ENCODE measurements at places on chromosomes 3 and 15. TPM values are rescaled to one million over a fixed set of nuclear protein-coding genes. Genes with fewer than 3 reads are reported as not detected.

GRCh38 chr15:81097116-81097889, 36.8 kb upstream of the CFAP161 start:
- no peak overlapping the region for H3K27ac ChIP-seq
- H3K4me3 ChIP-seq, result no peak overlapping the region

- peak; percentile 54 for DNase-seq
- H3K27me3 ChIP-seq, result no peaks in the 10 kb centered on the region
These were observed 60.2 kb upstream of the ACP3 start for GRCh38 chr3:132256989-132257388.

GRCh38 chr15:61064651-61065050, 164.5 kb downstream of the RORA start:
- H3K27me3 ChIP-seq, result no peaks in the 10 kb centered on the region
- H3K4me3 ChIP-seq, result no peak overlapping the region
- no peak overlapping the region for H3K27ac ChIP-seq

GRCh38 chr3:63613561-63613960, 38.9 kb upstream of the SNTN start:
- no peaks in the 10 kb centered on the region for H3K4me1 ChIP-seq
- no peak overlapping the region for H3K27ac ChIP-seq
- H3K4me3 ChIP-seq, result no peak overlapping the region
- no peaks in the 10 kb centered on the region for H3K27me3 ChIP-seq
- no peak for DNase-seq

DNA sequence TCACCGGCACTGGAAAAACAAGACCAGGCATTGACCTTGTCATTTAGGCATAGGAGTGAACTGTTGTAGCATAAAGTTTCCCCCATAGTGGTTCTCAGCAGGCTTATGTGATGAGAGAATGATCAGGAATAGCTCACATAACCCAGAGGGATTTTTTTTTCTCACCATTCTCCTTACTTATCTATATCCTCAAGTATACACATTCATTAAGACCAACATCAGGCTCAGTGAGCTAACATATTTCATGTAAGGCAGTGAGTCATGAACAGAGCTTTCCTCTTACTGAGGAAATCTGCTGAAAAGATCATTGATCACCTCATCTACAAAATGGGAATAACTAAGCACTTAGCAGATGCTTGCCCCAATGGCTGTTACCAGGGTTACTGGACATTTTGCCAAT, 396.6 kb upstream of the TMCO5A start:
- no peaks in the 10 kb centered on the region for H3K4me1 ChIP-seq
- H3K4me3 ChIP-seq, result no peak overlapping the region
- H3K27ac ChIP-seq, result no peak overlapping the region
- no peaks in the 10 kb centered on the region for H3K36me3 ChIP-seq
- H3K27me3 ChIP-seq, result no peaks in the 10 kb centered on the region

DNA sequence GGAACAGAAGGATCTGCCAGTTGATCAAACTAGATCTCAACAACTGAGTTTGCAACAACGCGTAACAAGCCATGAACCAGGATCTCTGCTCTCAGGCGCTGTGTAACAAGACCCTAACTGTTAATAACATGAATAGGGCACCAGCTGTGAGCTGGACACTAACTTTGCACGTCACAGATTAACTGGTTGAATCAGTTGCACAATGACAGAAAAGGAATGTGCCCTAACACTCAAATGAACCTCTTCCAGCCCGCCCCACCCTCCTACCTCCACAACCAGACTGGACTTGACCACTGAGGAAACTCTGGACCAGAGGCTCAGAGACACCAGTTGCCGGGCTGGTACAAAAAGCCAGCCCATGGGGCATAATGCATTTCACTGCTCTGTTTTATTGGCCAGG, 34.3 kb downstream of the MCF2L2 start:
- H3K4me3 ChIP-seq, result no peak overlapping the region
- H3K27me3 ChIP-seq, result no peaks in the 10 kb centered on the region
- H3K27ac ChIP-seq, result no peak overlapping the region
- no peak for DNase-seq
- no peaks in the 10 kb centered on the region for H3K36me3 ChIP-seq

DNA sequence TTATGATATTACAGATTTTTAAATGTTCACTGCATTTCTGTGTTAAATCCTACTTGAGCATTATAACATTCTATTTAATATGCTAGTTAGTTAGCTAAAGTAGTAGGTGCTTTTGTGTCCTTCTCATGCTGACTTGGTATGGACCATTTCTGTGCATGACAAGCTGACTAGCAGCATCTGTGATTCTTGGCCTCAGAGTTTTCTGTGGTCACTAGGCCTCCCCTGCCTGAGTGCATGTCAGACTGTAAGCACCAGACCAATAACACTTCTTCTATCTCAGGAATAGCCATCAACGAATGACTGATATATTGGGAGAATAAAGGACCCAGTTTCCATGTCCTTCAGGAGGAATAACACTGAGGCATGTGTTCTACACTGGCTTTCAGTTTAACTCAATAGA, 22.6 kb upstream of the SLC7A14 start:
- no peaks in the 10 kb centered on the region for H3K27me3 ChIP-seq
- H3K4me3 ChIP-seq, result no peak overlapping the region
- no peaks in the 10 kb centered on the region for H3K4me1 ChIP-seq
- H3K36me3 ChIP-seq, result no peaks in the 10 kb centered on the region

DNA sequence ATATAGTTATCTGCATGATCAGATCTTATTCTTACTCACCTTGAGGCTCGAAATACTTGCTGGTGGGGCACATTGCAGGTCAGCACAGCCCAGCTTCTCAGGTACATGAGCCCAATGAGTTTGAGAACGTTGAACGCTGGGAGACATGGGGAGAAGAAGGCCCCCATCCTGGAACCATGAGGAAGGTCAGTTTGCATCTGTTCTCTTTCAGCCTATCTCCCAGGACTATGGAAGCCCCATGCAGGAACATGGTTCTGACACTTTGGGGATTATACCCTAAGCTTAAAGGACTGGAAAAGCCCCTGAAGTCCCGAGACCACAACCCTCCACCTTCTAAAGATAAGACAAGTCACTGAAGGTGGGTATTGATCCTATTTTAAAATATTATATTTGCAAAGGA, 17.4 kb upstream of the STARD5 start:
- H3K36me3 ChIP-seq, result no peaks in the 10 kb centered on the region
- no peak overlapping the region for H3K4me3 ChIP-seq
- DNase-seq, result no peak

- no peak for DNase-seq
- H3K27ac ChIP-seq, result no peak overlapping the region
- H3K4me1 ChIP-seq, result no peaks in the 10 kb centered on the region
- no peak overlapping the region for H3K4me3 ChIP-seq
- no peaks in the 10 kb centered on the region for H3K27me3 ChIP-seq
- H3K36me3 ChIP-seq, result no peaks in the 10 kb centered on the region
These were observed 50.1 kb downstream of the CADPS start for GRCh38 chr3:62824965-62825592.

DNA sequence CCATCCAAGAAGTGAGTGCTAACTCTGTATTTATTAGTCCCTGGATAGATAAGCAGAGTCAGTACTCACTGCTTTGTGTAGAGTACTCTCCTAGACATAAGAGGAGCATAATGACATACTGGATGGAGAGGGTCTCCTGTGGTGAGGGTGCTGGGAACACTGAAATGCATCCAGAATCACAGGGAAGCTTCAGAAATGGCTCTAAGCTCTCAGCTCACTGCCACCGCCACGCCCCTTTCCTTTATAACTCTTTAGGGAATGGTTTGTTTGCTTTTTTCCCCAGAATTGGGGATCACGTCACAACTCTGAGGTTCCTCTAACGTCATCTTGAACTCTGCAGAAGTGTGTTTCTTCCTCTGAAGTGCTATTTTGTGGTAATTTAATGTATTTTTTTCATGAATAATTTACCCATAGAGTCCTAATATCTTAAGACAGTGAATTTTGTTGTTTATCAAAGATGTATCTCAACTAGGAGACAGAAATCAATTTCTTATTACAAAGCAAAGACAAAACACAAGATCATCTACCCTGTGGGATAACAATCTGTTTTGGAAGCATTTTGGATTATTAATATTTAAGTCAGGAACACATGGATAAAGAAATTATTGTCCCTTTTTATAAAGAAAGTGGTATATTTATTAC, 154.6 kb downstream of the PTPRG start:
- no peak overlapping the region for H3K4me3 ChIP-seq
- no peaks in the 10 kb centered on the region for H3K36me3 ChIP-seq
- no peaks in the 10 kb centered on the region for H3K27me3 ChIP-seq

Gene PRSS50
- total RNA-seq, result 6.0 TPM

Gene LTK
- total RNA-seq, result 0.22 TPM

Gene CFAP100
- total RNA-seq, result not detected

Gene TWF2
- total RNA-seq, result 57.3 TPM

Gene MAP1A
- 21.3 TPM for total RNA-seq

Gene MEX3B
- 1.5 TPM for total RNA-seq

Gene WDR72
- 87.7 TPM for total RNA-seq

Gene LRRC31
- not detected for total RNA-seq

Gene CCDC54
- not detected for total RNA-seq

Gene USP4
- total RNA-seq, result 32.6 TPM
